ENCODE measurements at places on chromosomes 12 and 14.

DNA sequence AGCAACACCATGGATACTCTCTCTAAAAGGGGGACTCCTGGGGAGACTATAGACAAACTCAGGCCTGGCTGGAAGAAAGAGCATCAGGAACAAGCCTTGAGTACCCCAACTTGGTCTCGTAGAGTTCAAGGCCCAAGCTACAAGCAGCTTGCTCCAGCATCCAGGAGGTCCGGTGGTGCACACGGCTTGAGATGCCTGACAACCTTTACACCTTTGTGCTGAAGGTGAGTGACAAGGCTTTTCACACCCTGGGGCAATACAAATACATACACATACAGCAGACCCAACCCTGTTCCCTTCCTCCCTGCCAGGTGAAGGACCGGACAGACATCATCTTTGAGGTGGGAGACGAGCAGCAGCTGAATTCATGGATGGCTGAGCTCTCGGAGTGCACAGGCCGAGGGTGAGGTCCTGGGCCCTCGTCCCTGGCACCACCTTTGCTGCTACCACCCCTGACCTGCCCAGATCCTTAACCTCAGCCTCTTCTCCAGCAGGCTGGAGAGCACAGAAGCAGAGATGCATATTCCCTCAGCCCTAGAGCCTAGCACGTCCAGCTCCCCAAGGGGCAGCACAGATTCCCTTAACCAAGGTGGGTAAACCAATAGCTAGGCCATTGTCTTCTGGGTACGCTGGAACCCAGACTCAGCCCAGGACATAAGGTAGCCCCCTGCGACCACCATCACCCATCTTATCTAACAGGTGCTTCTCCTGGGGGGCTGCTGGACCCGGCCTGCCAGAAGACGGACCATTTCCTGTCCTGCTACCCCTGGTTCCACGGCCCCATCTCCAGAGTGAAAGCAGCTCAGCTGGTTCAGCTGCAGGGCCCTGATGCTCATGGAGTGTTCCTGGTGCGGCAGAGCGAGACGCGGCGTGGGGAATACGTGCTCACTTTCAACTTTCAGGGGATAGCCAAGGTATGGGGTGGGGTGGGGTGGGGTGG, 41.2 kb downstream of the SH2B3 start:
- DNase-seq: no peak

- peak; percentile 19 for DNase-seq
Observed at GRCh38 chr12:103097496-103097895, 140.0 kb downstream of the ASCL1 start.

- no peak for DNase-seq
Observed at GRCh38 chr12:120066341-120066740, 50.2 kb downstream of the RAB35 start.

GRCh38 chr12:59403259-59403932, 192.4 kb upstream of the SLC16A7 start:
- peak; percentile 90 for DNase-seq

- no peak for DNase-seq
Observed at GRCh38 chr12:53981634-53982565, 3.0 kb upstream of the HOXC10 start.

DNA sequence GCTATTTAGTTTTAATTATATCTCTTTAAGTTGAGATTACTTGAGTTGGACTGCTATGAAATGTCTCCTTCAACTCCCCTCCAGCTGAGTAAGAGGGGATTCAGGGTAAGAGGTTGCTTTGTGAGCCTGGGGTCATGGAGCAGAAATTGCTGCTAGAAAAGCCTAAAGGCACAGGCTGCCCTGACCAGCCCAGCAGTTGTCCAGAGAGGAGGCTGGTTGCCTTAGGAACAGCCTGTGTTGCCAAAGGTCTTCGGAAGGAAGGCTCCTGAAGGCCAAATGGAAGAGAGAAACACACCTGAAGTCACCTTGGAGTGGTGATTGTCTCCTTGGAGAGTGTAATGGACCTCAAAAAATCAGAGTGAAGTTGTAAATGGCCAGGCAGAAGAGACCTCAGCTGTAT, 235.5 kb upstream of the PDE3A start:
- DNase-seq: no peak

- no peak for DNase-seq
Observed at GRCh38 chr14:98904677-98905076, 367.3 kb downstream of the BCL11B start.

- DNase-seq: peak; percentile 48
Observed at GRCh38 chr12:123058980-123059379, 78.5 kb downstream of the ARL6IP4 start.

Measured in eye (tissue), 1 donor.